Caco-2 (cell line): ENCODE measurements at places on chromosomes 1 and 21.

DNA sequence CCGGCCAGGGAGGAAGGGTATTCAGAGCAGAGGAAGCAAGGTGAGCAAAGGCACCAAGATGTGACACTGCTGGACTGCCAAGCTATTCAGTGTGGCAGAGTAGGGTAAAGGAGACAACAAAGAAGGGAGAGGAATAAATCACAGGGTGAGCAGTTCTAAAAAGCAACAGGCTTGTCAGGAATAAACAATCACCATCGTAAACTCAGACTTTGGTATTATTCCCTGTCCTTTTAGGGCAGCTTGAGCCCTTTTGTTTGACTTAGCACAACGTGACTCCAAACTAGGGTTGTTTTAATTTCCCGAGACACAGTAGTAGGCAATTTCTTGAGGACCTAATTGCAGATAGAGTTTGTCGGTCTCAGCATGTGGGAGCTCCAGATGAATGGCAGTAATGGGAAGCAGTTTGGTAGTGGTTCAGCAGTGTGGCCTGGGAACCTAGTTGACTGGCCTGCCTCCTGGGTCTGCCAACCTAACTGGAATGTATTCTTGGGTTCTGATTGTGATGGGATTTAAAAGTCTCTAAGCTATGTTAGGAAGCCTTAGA is 4.3 kb downstream of the CR1L start:
- no peak for DNase-seq

DNA sequence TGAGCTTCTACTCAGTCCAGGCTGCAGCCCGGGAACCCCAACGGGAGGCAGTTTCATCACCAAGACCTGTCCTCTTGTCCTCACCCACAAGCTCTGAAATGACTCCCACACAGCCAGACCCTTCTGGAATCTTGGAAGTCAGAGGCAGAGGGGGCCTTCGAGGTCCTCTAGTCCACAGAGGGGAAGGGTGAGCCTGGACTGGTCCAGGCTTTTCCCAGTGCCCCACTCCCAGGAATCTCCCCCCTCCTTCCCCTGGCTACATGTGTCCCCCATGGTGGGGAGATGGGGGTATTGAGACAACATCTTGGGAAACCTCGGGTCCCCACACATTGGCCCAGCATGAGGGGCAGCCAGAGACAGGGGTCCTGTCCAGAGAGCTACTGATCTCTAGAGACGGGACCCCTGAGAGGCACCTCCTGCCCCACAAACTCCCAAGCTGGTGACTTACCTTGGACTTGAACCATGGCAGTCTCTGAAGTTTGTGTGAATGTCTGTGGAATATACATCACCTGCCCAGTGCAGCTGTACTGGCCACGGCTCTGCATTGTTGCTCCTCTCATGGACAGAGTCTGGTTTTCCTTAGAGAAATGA is 19.4 kb upstream of the SLAMF9 start:
- no peak for DNase-seq

GRCh38 chr1:207428783-207429182 is 25.3 kb upstream of the CR2 start:
- DNase-seq: no peak

GRCh38 chr1:39405358-39405757 is 86.1 kb upstream of the BMP8A start:
- DNase-seq: no peak
